ENCODE measurements at places on chromosomes 16 and 17.
A peak's percentile ranks its signal among the peaks of the same experiment; 100 is the strongest.

DNA sequence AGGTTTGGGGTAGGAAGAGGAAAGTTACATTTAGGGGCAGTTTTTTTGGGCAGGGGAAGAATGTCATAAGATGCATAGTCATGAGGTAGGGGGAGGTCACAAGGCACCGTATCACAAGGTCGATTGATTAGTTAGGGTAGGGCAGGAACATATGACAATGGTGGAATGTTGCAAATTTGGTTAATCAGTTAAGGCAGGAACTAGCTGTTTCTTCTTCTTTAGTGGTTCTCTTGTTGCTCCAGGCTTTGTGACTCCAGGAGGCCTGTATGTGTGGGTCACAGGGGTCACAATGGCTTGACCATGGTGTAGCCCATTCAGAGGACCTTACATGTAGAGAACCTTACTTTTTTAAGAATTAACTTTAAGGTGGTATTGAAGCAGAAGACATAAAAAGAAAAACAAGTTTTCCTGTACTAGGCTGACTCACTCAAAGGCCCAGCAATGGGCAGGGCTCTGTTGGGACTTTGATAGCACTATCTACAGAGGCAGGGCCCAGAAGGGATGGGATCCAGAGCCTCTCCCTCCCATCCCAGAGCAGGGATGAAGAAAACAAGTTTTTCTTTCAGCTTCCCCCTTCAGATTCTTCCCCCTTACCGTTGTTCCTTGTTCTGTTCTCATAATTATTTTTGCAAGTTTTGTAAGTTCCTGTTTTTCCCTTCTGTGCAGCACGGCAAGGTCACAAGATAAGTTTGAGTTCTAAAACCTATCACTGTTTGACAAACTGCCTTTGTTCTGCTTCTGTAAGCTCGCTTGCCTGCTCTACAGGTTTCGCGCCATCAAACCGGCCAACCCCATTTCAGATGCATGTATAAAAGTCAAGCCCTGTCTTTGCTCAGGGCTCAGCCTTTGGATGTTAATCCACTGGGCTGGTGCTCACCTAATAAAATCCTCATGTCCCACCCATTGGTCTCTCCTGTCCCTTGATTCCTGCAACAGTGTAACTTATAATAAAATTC lies 45.8 kb upstream of the ATF7IP2 start:
- DNase-seq, result no peak

GRCh38 chr16:11170696-11171447 lies 85.1 kb downstream of the SOCS1 start:
- no peak for DNase-seq

- no peak for DNase-seq
Measured at GRCh38 chr17:47823519-47823918, 1.9 kb upstream of the OSBPL7 start.

DNA sequence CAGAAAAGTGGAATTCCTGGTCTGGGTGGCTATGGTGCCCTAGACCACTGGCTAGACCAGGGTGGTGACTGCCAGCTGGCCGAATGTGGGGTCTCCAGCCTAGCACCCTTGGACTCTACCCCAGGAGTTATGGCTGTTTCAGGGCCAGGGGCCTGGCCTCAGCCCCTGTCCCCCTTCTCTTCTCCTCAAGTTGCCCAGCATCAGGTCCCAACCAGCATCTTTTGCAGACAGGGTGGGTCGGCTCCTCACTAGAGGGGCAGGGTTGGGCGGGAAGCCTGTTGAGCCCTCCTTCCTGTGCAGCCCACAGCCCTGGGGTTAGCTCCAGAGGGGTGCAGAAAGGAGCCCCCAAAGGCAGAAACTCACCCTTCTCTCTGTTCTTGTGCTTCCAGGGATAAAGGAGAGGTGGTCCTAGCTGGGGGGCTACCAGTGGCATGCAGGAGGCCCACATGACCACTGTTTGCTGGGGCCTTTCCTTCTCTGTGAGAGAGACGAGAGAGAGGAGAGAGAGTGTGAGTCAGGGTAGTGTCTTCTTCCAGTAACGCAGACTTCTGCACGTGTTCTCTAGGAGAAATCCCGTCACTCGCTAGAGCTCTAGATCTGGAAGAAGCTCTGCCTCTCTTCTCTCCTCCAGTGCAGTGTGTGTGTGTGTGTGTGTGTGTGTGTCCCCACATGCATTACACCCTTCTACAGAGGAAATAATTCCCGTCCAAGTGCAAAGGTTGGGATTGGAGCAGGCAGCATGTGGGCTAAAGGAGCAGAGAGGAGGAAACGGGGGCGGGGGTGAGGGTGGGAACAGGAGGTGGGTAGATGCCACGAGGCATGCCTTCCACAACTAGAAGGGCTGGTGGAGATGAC lies 209.4 kb downstream of the SEC14L1 start:
- no peak for DNase-seq

GRCh38 chr17:16486373-16487250 lies 5.4 kb downstream of the LRRC75A start:
- DNase-seq, result peak; percentile 95

DNA sequence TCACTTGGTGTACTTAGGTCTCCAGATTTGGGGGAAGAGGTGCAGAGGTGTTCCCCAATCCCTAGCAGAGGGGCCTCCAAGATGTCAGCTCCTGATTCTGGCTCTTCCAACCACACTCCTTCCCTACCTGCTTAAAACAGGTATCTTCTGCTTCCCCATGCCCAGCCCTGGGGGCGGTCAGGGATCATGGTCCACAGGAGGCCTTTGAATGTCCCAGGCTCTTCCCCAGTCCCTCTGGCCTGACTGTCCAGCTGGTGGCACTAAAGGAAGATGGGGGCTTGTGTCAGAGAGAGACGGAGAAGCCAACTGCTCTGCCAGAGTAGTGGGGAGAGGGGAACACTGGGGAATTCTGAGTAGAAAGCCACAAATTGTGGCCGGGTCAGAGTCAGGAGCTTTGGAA lies 3.8 kb downstream of the ARL4D start:
- DNase-seq, result no peak

- no peak for DNase-seq
Measured at GRCh38 chr17:2372681-2373080, 28.2 kb downstream of the MNT start.

DNA sequence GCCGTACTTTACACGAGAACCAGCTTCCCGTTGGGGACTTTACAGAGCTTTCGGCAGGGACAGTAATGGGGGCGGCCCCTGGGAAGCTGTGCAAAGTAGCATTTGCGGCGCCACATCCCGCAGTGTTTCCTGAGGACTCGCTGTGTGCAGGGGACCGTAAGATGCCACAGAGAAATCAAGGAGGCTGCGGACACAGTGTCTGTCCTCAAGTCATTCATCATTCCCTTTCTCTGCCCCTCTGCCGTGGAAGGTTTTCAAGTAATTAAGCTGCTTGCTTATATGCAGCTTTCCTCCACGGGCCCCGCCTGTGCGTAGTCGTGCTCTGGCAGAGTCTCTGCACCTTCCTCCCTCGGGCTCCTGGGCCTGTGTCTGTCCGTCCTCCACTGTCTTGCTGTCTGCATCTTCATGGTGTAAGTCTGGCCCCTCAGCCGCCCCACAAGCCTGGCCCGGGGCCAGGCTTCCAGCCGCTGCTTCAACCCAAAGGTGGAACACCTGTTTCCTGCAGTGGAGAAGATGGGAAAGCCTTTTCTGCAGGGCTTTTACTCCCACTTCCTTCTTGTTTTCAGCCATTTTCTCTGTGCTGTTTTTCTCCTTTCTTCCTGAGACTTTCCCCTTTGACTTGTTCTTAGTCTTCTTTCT lies 216.9 kb upstream of the CHMP6 start:
- DNase-seq, result no peak

- DNase-seq, result no peak
Measured at GRCh38 chr17:39800540-39800939, 62.8 kb downstream of the GRB7 start.

- no peak for DNase-seq
Measured at GRCh38 chr16:23074423-23074822, 74.8 kb downstream of the USP31 start.

- no peak for DNase-seq
Measured at GRCh38 chr17:36592716-36593321, 1.1 kb downstream of the DHRS11 start.
